ENCODE measurements at places on chromosomes 3 and 15.
A peak's percentile ranks its signal among the peaks of the same experiment; 100 is the strongest.

DNA sequence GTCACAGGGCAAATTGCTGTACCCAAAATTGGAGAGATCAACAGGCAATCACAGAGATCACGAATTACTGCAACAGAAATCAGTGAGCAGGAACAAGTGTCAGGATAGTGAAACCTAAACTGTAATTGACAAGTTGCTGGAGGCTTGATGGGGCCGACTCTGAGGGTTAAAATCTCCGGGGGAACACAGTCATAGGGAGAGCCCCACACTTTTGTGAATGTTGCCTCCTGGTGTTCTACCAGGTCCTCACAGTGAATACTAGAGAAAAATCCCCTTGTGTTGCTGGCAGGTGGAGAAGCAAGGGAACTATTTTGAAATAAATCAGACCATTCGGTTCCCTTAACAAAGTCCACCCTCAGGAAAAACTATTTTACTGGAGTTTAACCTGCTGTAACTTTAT, 697.5 kb upstream of the CBLB start:
- DNase-seq: no peak

- peak; percentile 76 for DNase-seq
Observed at GRCh38 chr15:31870328-31871165, 159.8 kb upstream of the CHRNA7 start.

DNA sequence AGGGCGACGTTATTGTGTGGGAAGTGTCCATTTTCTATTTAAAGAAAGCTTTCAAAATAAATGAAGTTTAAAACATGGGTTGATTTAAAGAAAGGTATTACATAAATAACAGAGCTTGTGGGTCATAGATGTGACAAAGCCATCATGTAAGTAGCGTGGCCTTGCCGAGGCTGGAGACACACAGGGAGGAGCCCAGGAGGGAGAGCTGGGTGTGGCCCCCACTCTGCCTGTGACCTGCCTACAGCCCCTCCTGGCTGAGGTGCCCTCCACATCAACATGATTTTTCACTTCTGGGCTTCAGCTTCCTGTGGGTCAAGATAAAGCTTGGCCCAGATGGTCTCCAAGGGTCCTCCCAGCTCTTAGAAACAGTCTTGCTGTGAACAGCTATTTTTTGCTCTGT, 12.5 kb upstream of the MGLL start:
- DNase-seq: no peak

DNA sequence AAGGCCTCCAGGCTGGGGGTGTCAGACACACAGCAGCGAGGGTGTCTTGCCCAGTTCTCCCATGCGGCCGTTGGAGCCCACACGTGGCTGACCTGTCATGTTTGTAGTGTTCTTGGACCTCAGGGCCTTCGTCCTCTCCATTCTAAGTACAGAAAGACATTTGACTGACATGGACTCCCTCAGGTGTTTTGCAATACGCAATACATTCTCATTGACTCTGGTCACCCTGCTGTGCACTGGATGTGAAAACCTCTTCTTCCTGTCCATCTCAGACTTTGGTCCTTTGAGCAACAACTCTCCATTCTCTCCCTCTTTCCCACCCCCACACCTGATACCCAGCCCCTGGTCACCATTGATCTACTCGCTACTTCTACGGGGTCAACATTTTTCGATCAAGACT, 28.9 kb upstream of the ACAD9 start:
- DNase-seq: no peak

DNA sequence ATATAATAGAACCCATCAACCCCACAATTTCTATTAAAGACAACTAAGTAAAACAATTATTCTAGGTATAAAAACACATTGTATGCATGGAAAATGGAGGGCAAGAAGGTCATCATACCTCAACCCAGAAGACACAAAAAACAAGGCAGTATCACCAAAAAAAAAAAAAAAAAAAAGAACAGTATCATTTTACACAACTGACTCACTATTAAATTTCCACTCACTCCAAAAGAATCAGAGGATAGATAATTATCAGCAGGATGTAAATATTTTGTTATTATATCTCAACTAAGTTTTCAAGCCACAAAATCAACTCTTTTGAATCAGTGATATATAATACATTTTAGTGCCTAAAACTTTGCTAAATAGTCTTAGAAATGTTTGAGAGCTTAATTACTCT, 55.0 kb downstream of the CLASP2 start:
- DNase-seq: no peak

- no peak for DNase-seq
Observed at GRCh38 chr3:71492974-71493771, 90.4 kb downstream of the FOXP1 start.

DNA sequence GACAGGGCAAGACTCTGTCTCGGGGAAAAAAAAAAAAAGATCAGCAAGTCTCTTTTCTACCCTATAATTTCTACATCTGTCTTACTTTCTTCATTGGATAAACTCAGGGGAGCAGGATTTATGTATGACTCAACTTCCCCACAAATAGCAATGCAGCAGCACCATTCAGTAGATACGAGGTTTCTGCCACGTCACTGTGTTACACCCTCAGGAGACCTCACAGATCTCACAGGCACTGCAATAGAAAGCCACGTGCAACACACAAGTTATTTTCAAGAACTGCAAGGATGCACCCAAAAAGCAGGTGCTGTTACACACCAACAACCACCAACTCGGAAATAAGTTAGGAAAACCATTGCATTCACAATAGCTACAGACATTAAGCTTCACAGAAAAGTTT, 30.2 kb downstream of the TSPAN3 start:
- DNase-seq: no peak

All from uterus (tissue), 4 donors.